ACHN (cell line): ENCODE measurements at places on chromosomes 2 and 18.
A peak's percentile ranks its signal among the peaks of the same experiment; 100 is the strongest.

DNA sequence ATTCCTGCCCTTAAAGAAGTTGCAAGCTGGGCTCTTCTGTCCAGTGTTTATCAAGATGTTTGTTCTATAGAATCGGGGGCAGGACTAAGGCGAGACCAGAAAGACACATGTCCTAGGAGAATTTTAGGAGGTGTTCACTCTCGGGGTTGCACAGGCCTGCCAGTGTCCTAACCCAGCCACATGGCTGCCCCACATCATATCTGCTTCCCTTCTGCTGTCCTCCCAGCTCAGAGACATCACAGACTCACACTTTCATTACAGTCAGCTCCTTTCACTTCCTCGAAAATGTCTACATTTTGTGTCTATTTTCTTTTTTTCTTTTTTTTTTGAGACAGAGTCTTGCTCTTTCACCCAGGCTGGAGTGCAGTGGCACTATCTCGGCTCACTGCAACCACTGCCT is 10.7 kb upstream of the MRO start:
- DNase-seq, result no peak

- DNase-seq, result no peak
These were observed 166.3 kb upstream of the SERTAD2 start for GRCh38 chr2:64819774-64820688.

DNA sequence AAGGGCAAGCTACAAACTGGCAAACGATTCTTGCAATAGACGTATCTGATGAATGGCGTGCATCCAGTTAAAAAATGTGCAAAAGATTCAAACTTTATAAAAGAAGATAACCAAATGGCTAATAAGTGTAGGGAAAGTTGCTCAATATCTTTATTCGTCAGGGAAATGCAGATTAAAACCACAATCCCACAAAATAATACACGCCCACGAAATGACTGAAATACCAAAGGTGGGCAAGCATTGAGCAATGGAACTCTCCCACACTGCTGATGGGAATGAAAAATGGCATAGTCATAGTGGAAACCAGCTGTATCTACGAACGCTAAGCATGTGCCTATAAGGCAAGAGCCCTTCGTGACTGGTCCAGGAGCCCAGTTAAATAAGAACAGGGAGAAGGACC is 168.6 kb upstream of the SIX2 start:
- no peak for DNase-seq

DNA sequence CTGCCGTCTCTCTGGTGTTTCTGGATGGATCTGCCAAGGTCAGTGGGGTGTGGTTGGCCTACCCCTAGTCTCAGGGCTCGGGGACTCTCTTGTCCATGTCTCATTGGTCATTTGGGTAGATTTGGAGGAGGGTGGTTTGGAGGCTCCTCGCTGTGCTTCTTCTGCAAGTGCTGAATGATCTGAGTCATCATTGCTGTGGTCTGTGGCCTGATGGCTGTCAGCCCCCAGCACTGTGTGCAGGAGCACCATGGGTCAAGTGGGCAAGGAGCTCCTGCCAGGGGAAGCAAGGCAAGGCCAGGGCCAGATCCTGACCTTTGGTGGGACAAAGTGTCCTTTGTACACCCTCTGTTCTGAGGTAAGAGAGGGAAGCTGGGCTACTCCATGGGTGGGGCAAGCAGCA is 221.8 kb downstream of the FHOD3 start:
- peak; percentile 68 for DNase-seq
